ENCODE measurements at places on chromosomes 6 and 20.

DNA sequence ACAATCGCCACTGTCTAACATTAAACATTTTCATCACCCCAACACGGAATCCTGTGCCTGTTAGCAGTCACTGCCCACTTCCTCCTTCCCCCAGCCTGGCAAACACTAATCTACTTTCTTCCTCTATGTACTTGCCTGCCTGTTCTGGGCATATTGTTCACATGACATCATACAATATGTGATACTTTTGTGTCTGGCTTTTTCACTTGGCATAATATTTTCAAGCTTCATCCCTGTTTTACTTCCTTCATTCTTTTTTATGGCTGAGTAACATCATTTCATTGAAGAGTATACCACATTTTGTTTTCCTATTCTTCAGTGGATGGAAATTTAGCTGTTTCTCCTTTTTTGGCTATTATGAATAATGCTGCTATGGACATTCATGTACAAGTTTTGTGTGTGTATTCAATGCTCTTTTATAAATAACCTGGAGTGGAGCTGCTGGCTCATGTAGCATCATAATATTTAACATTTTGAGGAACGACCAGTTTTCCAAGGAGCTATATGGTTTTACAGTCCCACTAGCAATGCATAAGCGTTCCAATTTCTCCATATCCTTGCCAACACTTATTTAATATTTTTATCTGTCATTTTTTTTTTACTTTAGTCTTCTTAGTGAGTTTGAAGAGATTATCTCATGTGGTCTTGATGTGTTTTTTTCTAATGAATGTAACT is 360.1 kb downstream of the HDGFL1 start:
- DNase-seq: no peak

GRCh38 chr6:164570801-164571200 is 738.6 kb downstream of the C6orf118 start:
- no peak for DNase-seq

- no peak for DNase-seq
Observed at GRCh38 chr20:7010527-7010926, 243.0 kb downstream of the BMP2 start.

DNA sequence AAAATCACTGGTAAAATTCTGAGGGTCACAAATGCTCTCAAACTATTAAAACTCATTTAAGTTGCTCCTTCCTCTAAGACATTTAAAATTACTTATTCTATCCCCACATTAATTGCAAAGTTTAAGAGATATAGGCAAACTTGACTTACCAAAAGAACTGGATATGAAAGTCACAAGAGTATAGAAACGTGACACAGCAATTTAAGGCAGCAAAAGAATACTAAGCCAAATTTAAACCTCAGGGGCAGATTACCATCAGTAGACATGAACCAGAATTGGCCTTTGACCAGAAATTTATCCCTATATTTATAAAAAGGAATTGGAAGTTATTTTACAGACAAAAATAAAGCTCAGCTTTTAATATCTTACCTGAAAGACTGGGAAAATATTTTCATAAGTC is 56.0 kb downstream of the MAP3K7 start:
- no peak for DNase-seq

- peak; percentile 99 for DNase-seq
Observed at GRCh38 chr6:140857739-140858380, 1274.9 kb upstream of the GJE1 start.

GRCh38 chr6:56933650-56934049 is 21.3 kb upstream of the BEND6 start:
- no peak for DNase-seq

- peak; percentile 2 for DNase-seq
Observed at GRCh38 chr6:38443352-38444144, 196.2 kb downstream of the BTBD9 start.

GRCh38 chr6:119328892-119329793 is 20.4 kb downstream of the MAN1A1 start:
- DNase-seq: no peak

DNA sequence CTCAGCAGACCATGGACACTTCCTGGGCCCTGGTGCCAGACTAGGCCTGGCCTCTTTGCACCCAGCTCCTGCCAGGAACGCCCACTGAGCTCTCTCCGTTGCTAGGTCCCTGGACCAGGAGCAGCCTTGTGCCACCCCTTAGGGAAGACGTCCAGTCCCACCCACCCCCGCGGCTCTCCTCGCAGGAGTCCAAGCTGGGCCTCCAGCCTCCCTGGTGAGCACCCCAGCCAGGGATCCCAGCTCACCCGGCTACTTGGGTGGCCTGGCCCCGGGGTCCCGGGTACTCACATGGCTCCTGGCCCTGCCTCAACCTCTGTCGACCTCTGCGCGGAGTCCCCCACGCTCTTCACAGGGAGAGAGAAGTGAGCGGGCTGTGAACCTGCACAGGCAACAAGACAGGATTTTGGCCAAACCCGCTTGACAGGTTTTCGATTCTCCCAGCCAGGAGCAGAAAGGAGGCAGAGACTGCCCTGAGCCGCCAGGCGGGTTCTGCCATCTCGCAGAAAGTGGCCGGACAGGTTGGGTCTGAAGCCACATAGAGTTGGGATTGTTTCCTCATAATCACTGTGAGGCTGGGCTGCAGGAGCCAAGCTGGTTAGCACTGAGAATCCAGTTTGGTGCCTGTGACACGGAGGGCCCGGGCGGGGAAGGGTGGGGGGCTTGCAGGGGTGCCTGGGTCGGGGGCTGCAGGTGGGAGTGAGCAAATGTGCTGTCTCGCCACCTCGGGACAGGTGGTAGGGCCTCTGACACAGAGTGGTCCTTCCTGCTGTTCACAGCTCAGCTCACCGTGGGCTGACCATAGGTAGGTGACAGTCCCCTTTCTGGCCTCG is at the start of gene RBBP8NL:
Gene RBBP8NL, minus strand, starts transcription at position 368 of the 830 bp plus-strand sequence. CDS start 7,892 bp downstream, outside the sequence.
- DNase-seq: no peak

DNA sequence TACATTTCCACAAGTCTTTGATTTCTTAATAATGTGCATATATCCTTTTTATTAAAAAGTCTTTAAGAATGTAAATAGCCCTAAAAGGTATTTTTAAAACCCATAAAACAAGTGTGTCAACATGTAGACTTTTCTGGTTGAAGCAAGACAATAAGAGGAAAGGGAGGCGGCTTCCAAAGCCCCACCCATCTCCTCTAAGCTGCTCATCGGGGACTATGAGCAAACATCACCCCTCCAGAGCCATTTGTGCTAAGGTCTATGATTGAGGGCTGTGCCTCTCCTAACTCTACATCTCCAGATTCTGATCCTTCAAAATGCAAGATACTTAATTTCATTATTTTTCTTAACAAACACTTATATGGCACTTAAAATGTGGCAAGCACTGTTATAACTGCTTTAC is 2.5 kb upstream of the NAA20 start:
- no peak for DNase-seq

DNA sequence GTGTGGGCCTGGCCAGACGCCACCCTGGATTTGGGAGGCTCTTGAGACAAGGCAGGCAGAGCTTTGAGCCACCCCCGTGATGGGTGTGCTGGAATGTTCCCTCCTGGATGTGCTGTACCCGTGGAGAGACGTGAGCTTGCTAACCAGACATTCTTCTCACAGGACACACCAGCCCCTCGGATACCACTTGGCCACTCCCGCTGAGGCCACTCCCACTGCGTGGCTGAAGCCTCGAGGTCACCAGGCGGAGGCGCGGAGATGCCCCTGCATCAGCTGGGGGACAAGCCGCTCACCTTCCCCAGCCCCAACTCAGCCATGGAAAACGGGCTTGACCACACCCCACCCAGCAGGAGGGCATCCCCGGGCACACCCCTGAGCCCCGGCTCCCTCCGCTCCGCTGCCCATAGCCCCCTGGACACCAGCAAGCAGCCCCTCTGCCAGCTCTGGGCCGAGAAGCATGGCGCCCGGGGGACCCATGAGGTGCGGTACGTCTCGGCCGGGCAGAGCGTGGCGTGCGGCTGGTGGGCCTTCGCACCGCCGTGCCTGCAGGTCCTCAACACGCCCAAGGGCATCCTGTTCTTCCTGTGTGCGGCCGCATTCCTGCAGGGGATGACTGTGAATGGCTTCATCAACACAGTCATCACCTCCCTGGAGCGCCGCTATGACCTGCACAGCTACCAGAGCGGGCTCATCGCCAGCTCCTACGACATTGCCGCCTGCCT is 14.1 kb downstream of the SLCO4A1 start:
- DNase-seq: no peak

- DNase-seq: peak; percentile 72
Observed at GRCh38 chr6:3325210-3325609, 66.5 kb downstream of the PSMG4 start.

- DNase-seq: peak; percentile 77
Observed at GRCh38 chr6:19368511-19368910, 468.7 kb upstream of the ID4 start.

DNA sequence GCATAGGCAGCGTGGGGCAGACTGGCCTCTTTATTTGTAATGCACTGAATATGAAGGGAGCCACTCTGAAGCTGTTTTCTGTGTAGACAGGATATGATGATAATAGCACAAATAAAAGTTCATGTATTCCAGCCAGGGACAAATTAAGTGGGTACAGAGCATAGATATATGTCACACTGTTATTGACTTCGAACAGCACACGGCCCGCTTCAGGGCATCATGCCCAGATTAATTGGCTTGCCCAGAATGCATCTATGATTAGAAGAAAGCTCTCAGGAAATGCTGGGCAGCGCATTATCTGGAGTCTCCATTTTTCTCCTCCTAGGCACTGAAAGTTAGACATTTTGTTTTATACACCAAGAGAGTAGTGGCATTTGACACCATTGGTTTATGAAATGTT is 26.3 kb upstream of the SASH1 start:
- DNase-seq: no peak

GRCh38 chr6:169937389-169938261 is 186.2 kb downstream of the ERMARD start:
- no peak for DNase-seq

- peak; percentile 100 for DNase-seq
Observed at GRCh38 chr6:45655745-45656476, 278.2 kb upstream of the SUPT3H start.

All from fibroblast of mammary gland (primary cell).